ENCODE measurements at places on chromosomes 2 and 18.

DNA sequence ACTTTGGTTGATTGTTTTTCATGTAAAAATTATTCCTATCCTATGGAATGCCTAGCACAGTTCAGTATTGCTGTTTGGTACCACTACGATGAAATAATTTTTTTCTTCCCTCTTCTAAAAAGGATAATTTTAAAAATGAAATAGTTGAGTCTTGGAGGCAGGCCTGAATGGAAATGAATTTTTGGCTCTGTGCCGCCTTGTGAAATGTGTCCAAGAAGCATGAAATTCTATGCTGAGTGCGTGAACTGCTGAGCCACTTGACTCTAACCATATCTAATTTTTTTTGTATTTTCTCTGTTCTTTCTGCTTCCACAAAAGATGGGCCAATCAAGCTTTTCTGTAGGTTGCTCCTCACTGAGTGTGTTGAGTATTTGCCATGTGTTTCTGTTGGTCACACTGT, 95.0 kb downstream of the PRPF40A start:
- DNase-seq: no peak

DNA sequence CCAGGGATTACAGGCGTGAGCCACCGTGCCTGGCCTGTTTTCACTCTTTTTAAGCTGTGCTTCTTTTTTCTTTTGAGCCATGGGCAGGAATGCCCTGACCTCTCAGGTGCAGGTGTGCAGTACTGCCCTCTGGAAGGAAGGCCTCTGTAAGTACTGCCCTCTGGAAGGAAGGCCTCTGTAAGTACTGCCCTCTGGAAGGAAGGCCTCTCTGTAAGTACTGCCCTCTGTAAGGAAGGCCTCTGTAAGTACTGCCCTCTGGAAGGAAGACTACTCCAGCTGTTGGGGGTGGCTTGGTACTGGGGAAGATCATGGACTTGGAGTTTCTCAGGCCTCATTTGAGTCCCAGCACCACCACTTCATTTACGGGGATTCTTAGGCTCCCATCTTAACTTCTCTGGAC, 248.5 kb upstream of the ID2 start:
- no peak for DNase-seq

- DNase-seq: no peak
Observed at GRCh38 chr2:161063946-161064306, 96.3 kb upstream of the TANK start.

DNA sequence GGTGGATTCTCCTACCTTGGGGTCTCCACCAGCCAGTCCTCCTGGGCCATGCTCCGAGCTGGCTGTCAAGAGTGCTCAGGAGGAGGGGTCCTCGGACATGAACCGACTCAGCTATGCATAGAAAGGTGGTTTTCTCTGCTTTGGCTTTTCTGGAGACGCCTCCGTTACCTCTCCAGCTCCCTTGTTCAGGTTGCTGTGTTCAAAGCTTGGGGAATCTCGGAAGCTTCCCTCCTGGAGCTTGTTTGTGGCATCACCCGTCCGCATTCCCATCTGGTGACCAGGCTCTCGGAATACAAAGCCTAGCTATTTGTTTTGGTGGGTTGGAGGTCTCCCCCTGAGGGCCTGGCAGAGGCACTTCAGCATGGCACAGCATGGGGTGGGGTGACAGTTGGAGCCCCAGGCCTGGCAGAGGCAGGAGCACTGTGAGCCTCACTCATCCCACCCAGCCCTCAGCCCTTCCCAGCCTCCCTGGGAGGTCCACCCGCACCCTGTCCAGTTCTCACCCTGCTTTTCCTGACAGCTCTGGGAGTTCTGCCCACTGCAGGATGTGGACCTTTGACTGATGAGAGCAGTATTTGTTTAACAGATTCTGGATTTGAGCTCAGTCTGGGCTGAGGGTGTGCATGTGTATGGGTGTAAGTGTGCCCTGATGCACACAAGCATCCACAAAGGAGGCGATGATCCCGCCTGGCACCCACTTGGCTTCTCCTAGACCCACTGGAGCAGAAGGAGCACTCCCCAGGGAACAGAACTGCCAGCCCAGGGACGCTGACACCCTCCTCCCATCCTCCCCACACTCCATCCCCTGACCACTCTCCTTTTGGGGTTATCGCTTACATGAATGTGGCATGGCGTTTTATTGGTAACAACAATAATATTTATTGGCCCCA, 107.3 kb upstream of the HS6ST1 start:
- no peak for DNase-seq

DNA sequence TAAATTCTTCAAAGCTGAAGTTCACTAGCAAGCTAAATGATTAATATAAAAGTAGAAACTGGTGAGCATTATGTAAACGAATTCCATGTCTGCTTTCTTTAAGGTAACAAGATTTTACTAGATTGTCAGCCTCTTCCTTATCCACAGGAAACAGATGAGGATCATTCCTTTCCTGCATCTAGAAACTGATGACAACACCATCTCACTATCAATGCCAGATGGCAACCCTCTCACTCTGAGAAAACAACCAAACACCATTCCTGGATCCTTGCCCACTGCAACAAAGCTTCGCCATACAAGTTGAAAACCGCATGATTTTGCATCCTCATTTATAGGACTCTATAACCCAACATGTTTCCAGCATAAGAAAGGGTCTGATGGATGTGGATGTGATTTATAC, 122.9 kb downstream of the ZNF521 start:
- DNase-seq: peak; percentile 56

DNA sequence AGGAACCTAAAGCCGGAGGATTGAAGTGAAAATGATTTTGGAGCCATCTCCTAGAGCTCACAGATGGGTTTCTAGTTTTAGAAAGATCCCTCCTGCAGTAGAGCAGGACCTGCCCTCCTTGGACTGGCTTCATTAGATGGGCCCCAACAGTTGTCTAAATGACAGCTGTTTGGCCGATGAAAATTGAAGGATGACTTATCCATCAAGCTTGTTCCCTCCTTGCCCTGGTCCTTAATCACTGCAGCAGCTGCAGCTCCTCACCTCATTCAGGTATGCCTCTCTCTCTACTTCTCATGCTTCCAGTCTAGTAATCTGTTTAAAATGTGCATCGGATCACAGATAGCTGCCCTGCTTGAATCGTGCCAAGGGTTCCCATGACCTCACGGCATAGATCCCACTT, 677.6 kb downstream of the BCL11A start:
- DNase-seq: no peak

- no peak for DNase-seq
Observed at GRCh38 chr2:148756292-148756975, 111.9 kb downstream of the EPC2 start.

DNA sequence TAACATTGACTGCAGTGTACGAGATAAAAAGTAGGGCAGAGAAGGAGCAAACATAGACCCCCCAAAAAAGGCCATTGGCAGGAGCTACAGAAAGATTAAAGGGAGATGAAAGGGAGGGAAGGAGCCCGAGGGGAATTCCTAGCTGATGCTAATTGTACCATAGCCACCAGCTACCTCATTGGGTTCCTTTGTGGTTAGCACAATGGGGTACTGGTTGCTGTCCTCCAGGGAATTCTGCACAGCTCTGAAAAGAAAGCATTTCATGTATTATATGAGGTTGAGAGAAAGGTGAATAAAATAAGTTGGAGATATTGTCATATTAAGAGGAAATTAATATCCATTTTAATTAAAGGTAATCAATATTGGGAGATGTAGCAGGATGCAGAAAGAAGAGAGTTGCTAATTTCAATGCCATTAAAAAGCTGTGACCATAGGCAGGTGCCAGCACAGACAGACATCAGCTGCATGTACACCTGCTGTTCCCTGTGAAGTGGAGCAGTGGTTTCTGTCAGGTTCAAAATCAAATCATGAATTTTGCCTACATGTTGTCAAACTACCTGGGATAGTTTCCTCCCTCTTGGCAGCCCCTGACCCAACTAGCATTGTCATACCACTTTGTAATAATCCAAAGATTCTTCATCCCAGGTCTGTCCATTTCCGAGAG, 185.4 kb upstream of the DLGAP1 start:
- no peak for DNase-seq

GRCh38 chr2:174334781-174335251, at the start of gene SP9:
Gene SP9, plus strand, starts transcription at chr2:174334954. Its CDS starts 139 bp downstream, at chr2:174335093.
- no peak for DNase-seq

GRCh38 chr18:58105206-58105887, 61.3 kb downstream of the NEDD4L start:
- no peak for DNase-seq

- DNase-seq: no peak
Observed at GRCh38 chr18:49625021-49625691, 63.3 kb downstream of the LIPG start.

DNA sequence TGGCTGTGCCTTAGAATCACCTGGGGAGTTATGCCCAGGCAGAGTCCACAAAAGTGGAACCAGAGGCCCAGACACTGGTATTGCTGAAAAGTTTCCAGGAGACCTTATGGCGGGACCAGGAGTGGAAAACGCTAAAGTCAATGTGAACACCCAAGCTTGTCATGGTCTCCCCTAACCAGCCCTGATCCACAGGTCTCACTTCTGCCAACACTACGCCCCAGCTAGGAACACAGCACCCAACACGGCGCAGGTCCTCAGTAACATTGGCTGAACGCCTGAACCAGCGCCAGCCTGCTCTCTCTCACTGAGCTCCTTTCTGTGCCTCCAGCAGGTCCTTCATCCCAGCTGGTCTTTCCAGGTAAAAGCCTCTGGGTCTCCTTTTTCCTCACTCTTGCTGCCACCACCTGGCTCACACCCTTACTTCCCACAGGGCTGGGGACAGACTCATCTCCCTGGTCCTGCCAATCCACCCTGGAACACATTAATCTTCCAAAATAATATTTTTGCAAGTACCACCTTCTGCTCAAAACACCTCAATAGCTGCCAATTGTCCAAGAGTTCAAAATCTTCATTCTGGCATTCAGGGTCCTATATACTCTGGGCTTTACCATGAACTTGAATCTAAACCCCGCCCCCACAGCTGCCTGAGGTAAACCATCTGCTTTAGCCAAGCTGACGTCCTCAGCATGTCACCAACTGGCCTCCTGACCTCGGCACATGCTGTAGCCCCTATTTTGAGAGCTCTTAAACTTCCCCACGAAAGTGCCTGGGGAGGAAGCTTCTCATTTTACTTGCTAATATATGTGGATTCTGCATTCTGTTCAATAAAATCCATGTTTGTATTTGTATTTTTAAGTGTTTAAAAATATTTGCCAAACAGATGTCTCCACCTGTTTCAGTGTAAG, 34.6 kb downstream of the ADCY3 start:
- no peak for DNase-seq

DNA sequence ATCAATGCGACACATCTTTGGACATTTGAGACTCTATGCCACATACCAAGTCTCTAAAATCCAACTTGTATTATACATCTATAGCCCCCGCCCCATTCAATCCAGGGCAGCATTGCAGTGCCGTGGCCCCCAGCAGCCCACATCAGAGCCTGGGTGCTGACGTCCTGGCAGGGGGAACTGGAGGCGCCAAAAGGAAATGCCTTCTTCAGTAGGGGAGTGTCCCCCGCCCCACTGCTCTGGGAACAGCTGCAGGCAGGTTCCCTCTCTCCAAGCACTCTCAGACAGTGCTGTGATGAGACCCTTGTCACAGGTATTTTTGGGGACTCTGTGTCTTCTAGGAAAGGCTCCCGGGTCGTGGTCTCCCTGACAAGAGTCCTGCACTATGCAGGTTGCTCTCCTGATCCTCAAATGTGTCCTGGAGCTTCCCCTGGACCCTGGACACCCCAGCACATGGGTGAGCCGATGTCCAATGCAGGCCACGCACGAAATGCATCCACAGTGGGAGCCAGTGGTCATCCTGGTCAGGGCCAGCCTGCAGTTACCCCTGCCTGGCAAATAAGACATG, 188.7 kb downstream of the RTP5 start:
- no peak for DNase-seq

DNA sequence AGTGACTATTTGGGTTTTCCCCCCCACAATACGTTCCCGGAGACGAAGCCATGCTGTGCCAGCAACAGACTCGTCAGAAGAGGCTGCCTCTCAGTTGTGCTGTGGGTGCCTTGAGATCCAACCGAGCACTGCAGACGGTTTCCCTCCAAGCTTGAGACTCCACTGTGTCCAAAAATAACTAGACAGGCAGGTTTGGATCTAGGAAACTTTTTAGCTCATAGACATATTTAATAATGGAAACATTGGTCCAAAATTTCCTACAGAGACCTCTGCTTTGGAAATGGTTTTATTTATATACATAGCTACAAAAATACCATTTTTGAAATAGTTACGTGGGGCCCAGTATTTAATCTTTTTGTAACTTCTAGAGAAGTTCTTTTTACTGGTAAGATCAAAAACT, 63.1 kb upstream of the SPATS2L start:
- DNase-seq: no peak

DNA sequence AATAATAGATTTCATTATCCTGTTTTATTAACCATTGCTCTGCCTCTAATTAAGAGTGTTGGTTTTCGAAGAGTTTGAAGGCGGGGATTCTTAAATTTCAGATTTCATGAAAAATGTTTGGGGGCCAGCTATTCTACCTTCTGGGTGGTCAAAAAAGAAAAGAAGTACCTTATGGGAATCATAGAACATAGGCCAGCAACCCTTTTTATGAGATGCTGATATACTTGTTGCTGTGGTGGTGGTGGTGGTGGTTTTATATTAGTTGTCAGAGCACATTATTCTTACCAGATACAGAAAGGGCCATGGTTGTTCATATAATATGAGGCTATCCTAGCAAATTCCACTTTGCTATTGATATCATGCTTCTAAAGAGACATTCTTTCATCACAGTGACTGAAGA, 4.4 kb downstream of the ANKRD12 start:
- DNase-seq: no peak

- peak; percentile 13 for DNase-seq
Observed at GRCh38 chr2:71101656-71102055, 28.4 kb downstream of the MCEE start.

- DNase-seq: no peak
Observed at GRCh38 chr2:16691261-16691660, 25.6 kb upstream of the CYRIA start.

- no peak for DNase-seq
Observed at GRCh38 chr2:15633043-15633970, 41.6 kb downstream of the DDX1 start.

DNA sequence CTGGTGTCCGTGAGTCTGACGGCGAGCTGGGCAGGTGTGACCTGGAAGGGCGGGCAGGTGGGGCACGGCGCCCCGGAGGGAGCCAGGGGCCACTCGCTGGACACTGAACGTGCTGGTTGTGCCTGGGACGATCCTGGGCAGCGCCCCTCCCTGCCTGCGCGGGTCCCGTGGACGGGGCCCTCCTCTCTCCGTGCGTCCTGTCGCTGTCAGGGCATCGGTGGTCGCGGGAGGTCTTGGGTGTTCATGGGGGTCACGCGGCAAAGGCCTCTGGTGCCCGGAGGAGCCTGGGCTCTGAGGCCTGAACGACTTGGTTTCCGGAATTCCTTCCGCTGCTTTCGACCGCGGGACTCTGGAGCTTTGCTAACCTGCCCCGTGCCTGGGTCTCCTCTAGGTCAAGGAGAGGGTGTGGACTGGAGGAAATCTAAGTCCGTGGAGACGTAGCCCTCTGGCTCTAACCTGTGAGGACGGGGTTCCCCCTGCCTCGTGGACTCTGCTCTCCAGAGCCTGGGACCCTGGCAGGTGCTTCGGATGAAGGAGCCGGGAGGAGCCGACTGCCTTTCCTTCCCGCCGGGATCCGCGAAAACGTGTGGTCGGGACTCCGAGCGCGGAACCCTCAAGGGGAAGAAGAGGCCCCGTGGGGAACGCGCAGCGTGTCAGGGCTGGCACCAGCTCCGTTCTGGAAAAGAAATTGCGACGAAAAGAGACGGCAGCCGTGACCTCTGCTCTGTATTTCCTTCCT, 14.7 kb downstream of the SOX11 start:
- DNase-seq: no peak
